ENCODE measurements at places on chromosomes 12 and 14.
A peak's percentile ranks its signal among the peaks of the same experiment; 100 is the strongest.

- peak overlapping the region; percentile 14 for H3K27ac ChIP-seq
- peak overlapping the region; percentile 69 for H3K4me3 ChIP-seq
- DNase-seq, result no peak
- H3K27me3 ChIP-seq, result peaks cover 5% of the 10 kb centered on the region
Measured at GRCh38 chr14:92747701-92748258, 647 bp downstream of the LGMN start.

DNA sequence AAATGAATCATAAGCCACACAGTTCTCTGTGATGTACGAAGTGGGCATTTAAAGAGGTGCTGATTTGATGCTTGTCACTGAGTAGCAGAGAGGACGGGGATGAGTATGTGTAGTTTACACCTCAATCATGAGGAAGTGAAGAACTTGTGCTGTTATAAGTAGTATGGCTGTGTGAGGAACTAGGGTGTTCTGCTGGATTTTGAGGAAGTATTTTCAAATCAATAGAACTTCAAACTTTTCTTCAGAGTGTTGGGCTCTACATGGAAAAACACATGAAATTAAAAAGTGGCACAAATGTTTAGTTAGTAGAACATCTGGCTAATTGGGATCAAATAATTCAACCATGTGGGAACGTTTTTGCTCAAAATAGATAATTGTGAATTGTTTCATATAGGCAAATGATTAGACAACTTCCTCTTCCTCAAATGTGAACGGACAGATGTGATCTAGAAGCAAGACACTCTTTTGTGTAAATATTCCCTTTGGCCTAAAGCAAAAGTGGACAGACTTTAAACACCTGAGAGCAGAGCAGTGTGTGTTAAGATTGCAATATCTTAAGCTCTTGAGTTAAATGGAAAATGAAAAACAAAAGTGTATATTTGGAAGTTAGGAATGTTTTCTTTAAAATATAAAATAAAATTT, 168.5 kb downstream of the NAV3 start:
- H3K36me3 ChIP-seq, result no peaks in the 10 kb centered on the region
- no peak for DNase-seq
- H3K4me1 ChIP-seq, result no peaks in the 10 kb centered on the region
- no peak overlapping the region for H3K27ac ChIP-seq

DNA sequence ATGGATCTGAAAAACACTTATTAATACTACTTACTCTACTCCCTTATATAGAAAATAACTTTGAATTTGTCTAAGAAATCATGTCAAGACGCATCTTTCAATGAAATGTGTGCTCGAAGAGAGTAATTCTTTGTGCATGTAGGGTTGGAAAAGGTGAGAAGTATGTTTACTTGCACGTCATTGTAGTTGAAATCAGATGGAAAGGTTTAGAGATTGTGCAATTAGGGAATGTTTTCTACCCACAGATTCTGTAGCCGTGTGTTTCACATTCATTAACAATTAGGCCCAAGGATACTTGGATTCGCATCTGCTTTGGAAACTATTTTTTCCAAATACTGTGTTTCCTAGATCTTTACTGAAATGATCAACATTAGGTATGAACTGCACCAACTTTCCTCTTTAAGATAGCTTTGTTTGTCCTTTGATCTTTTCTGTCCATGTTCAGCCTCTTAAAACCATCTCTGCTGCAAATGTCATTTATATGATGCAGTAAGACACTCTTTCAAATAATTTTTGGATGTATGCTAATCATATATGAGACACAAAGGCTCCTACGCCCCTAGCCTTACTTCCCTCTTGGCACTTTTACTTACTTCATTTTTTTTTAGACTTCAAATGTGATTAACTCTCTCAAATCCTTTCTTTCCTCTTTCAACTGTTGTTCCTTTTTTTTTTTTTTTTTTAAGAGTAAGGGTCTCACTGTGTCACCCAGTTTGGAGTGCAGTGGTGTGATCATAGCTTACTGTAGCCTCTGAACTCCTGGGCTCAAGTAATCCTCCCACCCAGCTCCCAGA, 58.0 kb upstream of the PSMA6 start:
- H3K4me1 ChIP-seq, result no peaks in the 10 kb centered on the region
- no peak overlapping the region for H3K4me3 ChIP-seq
- H3K27ac ChIP-seq, result no peak overlapping the region
- DNase-seq, result no peak
- H3K27me3 ChIP-seq, result no peaks in the 10 kb centered on the region

- H3K4me3 ChIP-seq, result no peak overlapping the region
- no peaks in the 10 kb centered on the region for H3K36me3 ChIP-seq
- no peaks in the 10 kb centered on the region for H3K27me3 ChIP-seq
- H3K4me1 ChIP-seq, result no peaks in the 10 kb centered on the region
Measured at GRCh38 chr12:53775478-53776145, 23.8 kb upstream of the CISTR start.

GRCh38 chr12:130858084-130858483, 13.8 kb upstream of the RAN start:
- H3K36me3 ChIP-seq, result no peaks in the 10 kb centered on the region
- H3K27ac ChIP-seq, result no peak overlapping the region
- no peaks in the 10 kb centered on the region for H3K4me1 ChIP-seq
- no peak for DNase-seq

GRCh38 chr12:108649126-108649525, 15.4 kb upstream of the SELPLG start:
- H3K27ac ChIP-seq, result no peak overlapping the region
- H3K27me3 ChIP-seq, result no peaks in the 10 kb centered on the region
- peaks cover 12% of the 10 kb centered on the region for H3K4me1 ChIP-seq
